ENCODE measurements at places on chromosomes 4 and X. TPM values are rescaled to one million over a fixed set of nuclear protein-coding genes. Genes with fewer than 3 reads are reported as not detected.

ANK2 gene
- total RNA-seq: 212 TPM

PLP1 gene
- 6.4 TPM for total RNA-seq

DNA sequence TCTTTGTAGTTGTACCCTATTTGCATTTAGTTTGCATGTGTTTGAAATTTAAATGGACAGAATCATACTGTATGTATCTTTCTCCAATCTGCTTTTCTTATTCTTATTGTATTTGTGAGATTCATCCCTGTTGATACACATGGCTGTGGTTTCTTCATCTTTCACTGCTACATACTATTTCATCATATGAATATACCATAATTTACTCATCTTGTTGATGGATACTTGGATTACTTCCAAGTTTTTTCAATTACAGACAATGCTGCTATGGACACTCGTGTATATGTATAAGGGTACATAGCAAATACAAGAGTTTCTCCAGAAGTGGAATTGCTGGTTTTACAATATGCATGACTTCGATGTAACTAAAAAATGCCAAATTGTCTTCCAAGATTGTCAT is 11.8 kb upstream of the KLHL8 start:
- DNase-seq: no peak

DNA sequence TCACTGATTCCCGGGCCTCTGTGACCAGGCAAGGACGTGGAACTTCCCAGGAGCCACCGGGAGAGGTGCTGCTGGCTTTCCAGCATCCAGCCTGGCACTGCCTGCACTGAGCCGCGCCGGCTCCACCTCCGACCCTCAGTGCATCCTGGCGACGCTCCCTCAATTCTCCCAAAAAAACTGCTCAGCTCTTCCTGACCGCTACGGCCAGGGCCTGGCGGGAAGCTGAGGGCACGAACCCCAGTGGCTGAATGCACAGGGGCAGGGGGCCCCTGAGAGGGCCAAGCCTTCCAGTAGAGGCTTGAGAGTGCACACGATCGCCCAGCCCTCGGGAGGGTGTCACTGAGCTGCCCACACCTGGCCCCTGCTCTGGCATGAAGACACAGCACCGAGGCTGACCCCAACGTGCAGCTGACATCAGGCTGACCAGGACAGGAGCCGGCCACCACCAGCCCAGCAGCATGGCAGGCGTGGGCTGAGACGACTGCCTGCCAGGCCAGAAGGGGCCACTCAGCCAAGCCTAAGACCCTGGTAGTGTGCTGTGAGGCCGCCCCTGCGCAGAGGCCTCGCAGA is 6.9 kb downstream of the CTBP1 start:
- DNase-seq: no peak

- no peak for DNase-seq
Measured at GRCh38 chr4:98527534-98528269, 130.7 kb downstream of the TSPAN5 start.

DNA sequence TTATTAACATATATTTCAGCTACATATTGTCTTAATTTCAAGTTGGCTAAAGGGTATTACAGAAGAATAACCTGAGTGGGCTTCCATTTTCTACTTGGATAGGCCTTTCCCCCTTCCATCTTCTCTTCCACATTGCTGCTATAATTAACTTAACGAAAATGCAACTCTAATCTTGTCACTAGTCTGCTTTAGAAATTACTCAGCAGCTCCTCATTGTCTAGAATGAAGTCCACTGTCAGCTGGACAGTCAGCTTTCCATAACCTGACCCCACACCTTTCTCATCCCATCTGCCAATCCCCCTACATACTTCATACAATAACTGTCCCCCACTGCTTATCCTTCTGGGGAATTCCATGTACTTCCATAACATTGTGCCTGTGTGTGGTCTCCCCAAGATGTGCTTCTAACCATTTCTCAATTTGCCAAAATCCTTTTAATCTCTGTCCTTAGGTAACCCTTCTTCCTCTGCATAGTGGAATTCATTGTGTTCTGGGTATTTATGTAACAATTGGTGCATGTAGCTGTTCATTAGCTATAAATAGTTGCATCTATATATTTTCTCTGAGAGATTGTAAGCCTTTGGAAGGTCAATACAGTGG is 4.8 kb downstream of the MND1 start:
- DNase-seq: no peak

DNA sequence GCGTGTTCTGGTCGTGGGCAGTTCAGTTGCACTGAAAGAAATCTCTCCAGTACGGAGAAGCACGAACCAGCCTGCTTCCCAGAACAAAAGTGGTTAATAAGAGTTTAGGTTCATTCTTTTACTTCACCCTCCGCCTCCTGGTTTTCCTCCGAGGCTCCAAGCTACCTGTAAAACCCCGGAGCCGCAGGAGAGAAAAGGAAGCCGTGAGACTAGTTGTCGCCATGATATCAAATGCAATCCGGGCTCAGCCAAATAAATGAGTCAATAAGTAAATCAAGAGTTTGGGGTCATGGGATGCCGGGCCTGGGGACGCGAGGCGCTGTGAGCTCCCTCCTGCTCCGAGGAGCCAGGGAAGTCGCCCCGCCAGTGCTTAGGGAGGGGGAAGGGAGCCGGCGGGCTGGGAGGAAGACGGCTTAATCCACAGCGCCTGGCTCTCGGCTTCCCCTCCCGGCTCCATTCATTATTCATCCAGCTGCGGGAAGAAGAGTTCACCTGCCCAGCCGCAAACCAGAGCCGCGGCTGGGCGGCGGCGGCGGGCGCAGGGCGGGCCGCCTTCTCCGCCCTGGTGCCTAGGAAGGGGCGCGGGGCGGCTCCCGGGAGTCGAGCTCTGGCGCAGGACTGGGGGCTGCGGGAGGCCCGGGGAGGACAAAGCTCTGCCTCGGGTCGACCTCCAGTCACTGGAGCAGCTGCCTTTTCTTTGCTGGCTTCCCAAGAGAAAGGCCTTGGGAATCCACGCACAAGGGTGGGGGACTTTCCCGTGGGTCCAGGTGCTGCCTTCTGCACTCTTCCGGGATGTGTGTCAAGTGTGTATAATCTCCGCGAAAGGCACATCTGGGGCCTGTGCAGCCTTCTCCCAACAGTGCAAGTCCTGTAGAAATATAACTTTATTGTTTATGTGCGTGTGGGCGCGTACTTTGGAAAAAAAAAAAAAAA is 1.7 kb downstream of the FRAS1 start:
- DNase-seq: peak; percentile 65

DNA sequence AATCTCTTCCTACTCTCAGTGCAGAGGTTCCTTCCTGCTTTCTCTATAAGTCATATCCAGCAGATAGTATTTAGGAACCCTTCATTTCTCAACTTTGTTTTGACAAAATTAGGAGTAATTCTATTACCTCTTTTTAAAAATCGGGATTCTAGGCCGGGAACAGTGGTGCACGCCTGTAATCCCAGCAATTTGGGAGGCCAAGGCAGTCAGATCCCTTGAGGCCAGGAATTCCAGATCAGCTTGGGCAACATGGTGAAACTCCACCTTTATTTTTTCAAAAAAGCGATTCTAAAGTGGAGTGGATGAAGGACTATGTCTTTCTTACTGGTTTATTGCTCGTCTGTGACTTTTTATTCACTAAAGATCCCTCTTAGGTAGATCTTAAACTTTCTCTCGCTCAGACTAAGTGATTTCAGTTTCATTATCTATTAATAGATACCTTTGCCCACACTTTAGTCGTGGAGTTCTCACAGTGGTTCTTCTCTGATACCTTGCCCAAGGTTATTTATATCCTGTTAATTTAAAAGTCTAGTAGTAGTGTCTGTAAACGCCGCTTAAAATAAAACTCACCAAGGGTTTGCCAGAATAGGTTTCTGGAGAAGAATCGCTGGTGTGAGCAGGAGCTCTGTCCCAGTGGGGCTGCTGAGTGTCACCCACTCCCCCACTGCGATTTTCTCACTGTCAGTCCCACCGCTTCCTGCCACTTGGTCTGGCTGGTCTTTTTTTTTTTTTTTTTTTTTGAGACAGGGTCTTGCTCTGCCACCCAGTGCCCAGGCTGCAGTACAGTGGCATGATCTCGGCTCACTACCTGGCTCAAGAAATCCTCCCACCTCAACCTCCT is 27.0 kb upstream of the TMEM131L start:
- DNase-seq: no peak

GRCh38 chr4:89197920-89198319 is 86.6 kb downstream of the TIGD2 start:
- DNase-seq: no peak

GRCh38 chr4:96035727-96036126 is 195.8 kb downstream of the PDHA2 start:
- no peak for DNase-seq

- DNase-seq: no peak
Measured at GRCh38 chr4:182885738-182886077, 31.5 kb downstream of the DCTD start.

ZNF157 gene
- not detected for total RNA-seq

DNA sequence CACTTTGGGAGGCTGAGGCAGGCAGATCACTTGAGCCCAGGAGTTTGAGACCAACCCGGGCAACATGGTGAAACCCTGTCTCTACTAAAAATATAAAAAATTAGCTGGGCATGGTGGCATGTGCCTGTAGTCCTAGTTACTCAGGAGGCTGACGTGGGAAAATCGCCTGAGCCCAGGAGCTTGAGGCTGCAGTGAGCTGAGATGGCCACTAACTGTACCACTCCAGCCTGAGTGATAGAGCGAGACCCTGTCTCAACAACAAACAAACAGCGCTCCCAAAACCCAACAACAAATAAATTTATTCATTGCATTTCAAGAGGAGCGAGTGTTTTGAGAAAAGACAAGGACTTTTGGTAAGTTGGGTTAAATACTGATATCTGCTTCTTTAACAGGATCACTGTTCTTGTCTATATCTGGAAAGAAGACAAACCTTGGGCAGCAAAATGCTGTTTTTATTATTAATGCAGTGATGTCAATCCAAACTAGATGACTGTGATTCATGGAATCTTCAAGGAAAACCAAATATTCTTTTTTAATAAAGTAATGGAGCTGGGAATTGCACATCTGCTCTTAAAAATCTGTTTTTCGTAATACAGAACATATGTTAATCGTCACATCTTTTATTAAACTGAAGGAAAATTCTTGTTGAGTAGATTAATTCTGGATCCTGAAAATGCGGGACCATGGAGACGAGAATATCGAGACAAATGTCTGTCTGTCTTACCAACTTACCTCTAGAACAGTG is 90.8 kb upstream of the LIMCH1 start:
- no peak for DNase-seq
